CD4-positive, CD25-positive, alpha-beta regulatory T cell (primary cell): ENCODE measurements at places on chromosomes 1 and 21.

GRCh38 chr1:242828828-242829227 is 304.3 kb upstream of the PLD5 start:
- DNase-seq, result no peak

DNA sequence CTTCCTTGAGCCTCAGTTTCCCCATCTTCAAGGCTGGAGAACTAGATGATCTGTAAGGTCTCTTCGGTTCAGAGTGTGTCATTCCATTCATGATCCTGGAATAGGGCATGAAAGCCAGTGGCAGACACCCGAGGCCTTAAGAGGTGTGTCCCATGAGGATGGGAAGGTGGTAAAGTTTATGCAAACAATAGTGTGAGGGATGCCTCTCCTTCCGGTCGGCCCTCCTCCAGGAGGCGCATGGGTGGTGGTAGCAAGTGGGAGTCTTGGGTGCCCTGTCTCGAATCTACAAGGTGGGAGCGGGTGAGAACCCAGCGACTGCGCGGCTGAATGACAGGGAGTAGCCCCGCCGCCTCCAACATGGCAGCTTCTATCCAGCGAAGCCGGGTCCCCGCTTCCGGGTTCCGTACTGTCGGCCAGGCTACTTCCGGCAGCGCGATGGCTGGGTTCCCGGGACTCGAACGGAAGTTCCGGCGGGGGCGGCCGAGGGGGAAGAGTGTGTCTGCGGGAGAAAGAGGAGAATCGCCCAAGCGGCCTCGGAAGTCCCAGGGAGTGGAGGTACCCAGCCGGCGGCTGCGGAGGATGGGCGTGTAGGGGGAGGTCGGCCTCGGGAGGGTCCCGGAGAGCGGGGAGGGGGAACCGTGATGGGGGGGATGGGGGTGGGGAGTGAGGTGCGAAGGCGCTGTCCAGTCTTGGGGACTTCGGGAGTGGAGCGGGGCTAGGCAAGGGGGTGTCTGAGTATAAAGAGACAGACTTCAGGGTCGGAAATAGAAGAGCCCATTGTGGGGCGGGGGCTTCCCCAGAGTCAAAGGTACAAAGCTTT is at the start of gene LYPLA2:
LYPLA2 (plus strand) TSS at position 450 of the 820 bp plus-strand sequence. CDS start 1,538 bp downstream, outside the sequence.
- peak; percentile 92 for DNase-seq

GRCh38 chr1:164781972-164782371 is 223.0 kb downstream of the PBX1 start:
- no peak for DNase-seq

- no peak for DNase-seq
Measured at GRCh38 chr1:59218521-59219236, 78.2 kb upstream of the FGGY start.

- peak; percentile 30 for DNase-seq
Measured at GRCh38 chr1:230310381-230311163, 115.6 kb downstream of the PGBD5 start.

DNA sequence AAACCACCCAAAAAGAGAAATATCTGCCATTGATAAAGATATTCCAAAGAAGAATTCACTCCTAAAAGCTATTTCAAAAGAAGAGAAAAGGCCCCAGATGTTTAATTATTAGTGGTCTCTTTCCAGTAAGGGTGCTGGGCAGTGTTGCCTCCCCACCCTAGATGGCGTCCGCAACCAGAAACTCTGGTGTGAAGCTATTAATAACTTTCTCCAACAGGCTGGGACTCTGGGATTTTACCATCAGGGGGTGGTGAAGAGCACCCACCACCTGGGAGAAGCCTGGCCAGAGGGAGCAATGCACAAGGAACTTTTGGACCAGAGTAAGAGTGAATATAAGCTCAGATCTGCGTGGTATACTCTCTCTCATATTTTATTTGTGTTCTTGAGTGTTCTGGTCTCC is 115.4 kb upstream of the TIAM1 start:
- no peak for DNase-seq

GRCh38 chr21:25640202-25640942 is 1.3 kb downstream of the JAM2 start:
- no peak for DNase-seq

- no peak for DNase-seq
Measured at GRCh38 chr1:12587981-12588640, 29.9 kb downstream of the DHRS3 start.

GRCh38 chr1:163090321-163090945 is 21.3 kb downstream of the RGS4 start:
- no peak for DNase-seq

GRCh38 chr1:39405358-39405757 is 86.1 kb upstream of the BMP8A start:
- no peak for DNase-seq

DNA sequence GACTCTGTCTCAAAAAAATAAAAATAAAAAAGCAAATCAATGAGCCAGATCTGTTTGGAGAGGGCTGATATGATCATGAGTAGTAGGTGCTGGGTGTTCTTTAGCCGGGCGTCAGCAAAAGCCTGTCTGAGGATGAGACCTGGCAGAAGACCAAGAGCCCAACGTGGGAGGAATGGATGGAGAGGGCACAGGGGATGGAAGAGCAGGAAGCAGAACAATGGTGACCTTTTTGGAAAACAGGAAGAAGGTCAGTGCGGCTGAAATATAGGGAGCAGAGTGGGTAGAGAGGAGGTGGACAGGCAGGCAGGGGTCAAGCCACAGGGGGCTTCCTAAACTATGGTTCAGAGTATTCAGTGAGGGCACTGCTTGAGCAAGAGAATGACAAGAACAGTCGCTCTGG is 30.9 kb downstream of the VWA5B1 start:
- DNase-seq, result no peak

GRCh38 chr1:97680470-97680869 is 240.4 kb downstream of the DPYD start:
- DNase-seq, result no peak

DNA sequence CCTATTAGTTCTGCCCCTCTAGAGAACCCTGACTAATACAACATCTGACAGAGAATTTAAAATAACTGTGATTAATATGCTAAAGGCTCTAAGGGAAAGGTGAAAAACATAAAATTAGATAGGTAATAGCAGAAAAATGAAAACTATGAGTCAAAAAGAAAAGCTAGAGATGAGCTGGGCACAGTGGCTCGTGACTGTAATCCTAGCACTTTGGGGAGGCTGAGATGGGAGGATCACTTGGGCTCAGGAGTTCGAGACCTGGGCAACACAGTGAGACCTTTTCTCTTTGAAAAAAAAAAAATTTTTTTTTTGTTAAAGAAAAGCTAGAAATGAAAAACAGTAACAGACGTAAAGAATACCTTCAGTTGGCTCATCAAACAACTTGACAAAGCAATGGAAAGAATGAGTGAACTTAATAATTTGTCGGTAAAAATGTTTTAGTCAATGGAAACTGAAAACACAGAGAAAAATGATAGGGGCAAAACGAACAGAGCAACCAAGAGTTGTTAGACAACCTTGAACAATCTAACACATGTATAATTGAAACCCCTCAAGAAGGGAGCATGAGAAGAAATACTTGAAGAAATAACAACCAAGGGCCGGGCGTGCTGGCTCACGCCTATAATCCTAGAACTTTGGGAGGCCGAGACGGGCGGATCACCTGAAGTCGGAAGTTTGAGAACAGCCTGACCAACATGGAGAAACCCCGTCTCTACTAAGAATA is 132.9 kb upstream of the GFI1 start:
- no peak for DNase-seq

GRCh38 chr1:219757890-219758289 is 145.0 kb upstream of the ZC3H11B start:
- DNase-seq, result no peak

DNA sequence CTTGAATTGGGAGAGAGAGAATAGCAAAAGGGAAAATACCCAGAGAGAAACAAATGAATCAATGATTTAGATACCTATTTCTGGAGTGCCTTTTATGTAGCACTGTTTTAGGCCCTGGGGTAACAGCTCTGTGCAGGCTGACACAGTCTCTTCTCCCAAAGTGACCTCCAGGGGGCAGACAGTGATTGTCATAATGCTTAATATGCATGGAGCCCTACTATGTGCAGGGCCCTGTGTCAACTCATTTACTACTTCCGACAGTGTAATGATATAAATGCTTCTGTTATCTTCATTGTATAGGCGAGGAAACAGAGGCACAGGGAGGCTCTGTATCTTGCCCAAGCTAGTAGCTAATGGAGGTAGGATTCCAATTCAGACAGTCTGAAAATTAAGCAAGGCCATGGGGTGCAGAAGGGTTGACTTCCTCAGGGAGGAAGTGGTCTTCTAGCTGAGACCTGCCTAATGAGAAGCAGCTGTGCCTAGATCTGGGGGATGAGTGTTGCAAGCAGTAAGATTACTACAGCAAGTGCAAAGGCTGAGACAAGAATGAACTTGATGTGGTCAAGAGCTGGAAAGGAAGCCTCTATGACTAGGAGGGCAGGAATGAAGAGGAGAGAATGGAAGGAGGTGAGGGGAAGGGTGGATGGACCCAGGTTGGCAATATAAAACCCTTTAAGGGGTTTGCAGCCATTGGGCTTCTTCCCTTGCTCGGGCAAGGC is 16.2 kb upstream of the SERINC2 start:
- DNase-seq, result no peak

DNA sequence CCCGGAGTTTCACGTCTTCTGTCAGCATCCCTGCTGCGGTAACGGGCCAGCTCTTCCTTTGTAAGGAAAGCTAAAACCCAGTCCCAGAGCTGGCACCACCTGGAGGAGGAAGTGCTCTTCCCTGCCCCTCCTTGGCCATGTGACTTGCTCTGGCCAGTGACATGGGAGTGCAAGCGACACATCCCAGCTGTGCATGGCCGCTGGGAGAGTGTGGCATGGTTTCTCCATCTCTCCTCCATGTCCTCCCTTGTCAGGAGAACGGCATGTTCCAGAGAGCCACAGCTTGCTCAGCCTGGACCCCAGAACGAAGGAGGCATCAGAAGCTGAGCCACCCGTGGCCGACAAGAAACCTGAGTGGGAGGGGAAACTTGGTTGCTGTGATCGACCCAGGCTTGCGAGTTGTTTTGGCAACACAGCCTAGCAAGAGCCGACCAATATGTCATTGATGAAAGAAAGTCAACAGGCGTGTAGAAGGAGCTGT is 2.7 kb upstream of the PRXL2B start:
- DNase-seq, result peak; percentile 68

GRCh38 chr1:85568660-85569059 is 11.9 kb upstream of the CCN1 start:
- DNase-seq, result no peak

DNA sequence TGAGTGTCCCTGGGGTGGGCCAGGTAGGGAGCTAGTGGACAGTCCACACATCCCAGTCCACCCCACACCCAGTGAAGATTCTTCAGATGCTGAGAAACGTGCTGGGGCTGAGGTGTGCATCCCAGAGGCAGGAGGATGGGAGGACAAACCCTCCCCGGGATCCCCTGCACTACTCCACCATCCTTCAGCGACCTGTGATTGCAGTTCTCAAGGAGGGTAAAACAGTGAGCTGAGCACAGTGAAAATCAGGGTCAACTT is 51.0 kb downstream of the ELK4 start:
- DNase-seq, result no peak
